ENCODE measurements at places on chromosomes 5 and 9.

- DNase-seq: no peak
These were observed 42.2 kb downstream of the ERP44 start for GRCh38 chr9:100056561-100056960.

GRCh38 chr5:87954121-87954520, 314.5 kb downstream of the TMEM161B start:
- DNase-seq: no peak

DNA sequence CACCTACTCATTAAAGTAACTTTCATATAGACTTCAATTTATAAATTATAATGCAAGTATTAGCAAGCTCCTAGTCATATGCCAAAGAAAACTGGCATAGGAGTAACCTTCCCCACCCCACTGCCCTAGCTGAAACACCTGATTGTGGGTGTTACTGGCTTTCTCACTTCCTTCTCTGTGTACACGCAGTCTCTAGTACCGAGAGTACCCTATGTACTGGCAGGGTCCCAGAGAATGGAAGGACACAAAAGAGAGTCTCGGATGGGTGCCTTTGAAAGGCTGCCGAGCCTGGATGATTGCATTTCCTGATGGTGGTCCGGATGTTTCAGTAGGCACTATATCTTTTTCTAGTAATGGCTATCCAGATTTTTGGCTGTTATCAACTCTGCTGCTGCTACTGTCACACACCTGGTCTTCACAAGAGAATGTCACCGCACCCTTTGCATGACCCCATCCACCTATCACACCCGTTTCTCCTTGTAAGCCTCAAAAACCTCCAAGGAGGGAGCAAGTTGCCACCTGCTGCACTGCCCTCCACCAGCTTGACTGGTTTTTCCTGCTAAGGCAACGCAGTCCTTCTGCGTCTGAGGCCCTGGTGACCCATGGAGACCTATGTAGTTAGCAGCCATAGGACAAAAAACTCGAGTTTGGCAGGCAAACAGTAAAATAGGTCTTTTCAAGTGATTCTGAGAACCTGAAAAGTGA, 53.8 kb upstream of the CLINT1 start:
- DNase-seq: no peak

DNA sequence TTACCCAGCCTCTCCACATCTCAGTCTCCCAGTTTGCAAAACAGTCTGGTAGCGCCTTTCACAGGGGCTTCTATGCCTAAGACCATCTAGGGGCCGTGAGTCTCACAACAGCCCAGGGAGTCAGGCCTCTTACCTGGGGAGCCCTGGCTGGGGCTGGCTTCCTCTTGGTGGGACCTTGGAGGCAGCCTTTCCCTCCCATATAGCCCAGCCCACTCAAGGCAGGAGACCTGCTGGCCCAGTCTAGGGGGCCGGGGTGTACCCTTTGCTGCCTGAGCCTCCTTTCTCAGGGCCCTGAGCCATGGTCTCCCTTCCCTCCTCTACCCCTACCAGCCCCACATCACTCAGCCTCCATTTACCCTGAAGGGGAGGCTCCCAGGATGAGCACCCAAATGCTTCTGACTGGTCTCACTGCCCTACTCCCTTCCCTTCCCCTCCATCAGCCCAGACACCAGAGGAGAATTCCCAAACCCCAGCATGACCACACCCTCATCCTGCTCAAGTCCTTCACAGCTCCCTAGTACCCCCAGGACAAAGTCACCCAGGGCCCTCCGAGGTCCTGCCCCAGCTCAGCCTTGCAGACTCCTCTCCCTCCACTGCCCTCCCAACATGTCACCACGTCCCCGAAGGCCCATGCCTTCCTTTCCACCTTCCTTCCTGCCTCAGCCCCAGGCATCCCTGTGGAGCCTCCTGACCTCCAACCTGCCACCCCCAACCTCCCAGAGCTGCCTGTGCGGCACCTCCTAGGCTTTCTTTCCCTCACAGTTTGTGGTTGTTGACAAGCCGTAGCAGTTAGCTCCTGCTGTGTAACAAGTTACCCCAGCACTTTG, 55.3 kb downstream of the BARX1 start:
- no peak for DNase-seq

DNA sequence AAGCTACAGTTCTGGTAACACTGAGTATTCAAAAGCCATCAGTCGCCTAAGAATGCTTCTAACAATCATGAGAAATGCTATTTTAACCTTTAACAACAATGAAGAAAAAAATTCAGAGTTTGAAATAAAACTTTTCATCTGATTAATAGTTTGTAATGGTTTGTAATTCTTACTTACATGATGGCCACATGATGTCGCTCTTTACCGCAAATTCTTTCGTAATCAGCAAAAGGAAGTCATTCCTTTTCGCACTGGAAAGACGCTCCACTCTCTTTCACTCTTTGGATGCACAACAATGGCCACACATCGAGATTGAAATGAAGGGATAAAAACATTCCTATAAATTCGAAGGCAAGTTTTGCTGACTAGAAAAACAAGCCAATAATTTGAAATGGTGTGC, at the start of gene PCDHA7:
TSS of gene PCDHA7 (plus strand) at position 277 of the 400 bp plus-strand sequence. CDS start at position 392, 115 bp downstream.
- DNase-seq: no peak

GRCh38 chr9:87862536-87863268, 20.0 kb upstream of the SPATA31E1 start:
- no peak for DNase-seq

GRCh38 chr5:176830995-176831423, 20.6 kb downstream of the UNC5A start:
- no peak for DNase-seq

DNA sequence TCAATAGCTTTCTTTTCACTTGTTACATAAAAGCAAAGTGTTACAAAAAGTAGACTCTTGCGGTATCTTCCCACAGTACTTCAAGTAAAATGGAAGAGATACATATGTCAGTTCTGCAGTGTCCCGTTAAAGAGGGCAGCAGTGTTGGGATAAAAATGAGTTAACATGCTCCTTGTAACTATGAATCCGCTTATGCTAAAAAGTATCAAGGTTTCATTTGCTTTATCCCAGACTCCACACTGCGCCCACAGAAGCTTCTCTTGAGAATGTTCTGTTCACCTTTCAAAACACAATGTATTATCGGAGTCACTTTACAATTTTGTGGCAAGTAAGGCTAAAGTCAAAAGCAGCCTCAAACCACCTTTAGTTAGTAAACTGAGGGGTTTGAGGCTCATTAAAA, 790 bp downstream of the PTAR1 start:
- no peak for DNase-seq

DNA sequence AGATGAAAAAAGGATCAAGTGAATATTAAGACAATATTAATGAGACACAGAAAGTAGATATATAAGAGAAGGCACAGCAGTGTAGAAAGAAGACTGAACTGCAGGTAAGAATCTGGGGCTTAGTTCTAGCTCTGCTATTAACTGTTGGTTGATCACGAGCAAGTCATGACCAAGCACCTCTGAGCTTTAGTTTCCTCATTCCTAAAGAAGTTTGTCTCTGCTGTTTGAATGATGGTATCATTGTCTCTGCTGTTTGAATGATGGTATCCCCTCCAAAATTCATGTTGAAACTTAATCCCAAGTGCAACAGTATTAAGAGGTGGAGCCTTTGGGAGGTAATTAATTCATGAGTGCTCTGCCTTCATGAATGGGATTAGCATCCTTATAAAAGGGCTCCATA, 2.5 kb upstream of the NME5 start:
- no peak for DNase-seq

DNA sequence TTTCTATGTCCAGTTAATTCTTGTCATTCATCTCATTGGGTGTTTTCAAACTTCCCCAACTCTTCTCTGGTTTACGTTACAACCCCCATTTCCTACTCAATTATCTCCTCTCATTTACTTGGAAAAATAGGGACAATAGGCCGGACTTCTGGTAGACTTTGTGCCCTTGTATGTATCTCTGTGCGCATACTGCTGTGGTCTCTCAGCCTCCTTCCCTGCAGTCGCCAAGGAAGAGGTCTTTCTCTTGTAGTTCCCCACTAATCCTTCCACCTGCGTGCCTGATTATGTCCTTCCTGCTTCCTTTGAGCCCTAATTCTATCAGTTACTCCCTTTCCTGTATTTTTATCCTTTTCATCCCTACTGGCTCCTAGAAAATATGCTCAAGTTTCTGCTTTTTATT, 176.3 kb downstream of the GDNF start:
- DNase-seq: no peak

DNA sequence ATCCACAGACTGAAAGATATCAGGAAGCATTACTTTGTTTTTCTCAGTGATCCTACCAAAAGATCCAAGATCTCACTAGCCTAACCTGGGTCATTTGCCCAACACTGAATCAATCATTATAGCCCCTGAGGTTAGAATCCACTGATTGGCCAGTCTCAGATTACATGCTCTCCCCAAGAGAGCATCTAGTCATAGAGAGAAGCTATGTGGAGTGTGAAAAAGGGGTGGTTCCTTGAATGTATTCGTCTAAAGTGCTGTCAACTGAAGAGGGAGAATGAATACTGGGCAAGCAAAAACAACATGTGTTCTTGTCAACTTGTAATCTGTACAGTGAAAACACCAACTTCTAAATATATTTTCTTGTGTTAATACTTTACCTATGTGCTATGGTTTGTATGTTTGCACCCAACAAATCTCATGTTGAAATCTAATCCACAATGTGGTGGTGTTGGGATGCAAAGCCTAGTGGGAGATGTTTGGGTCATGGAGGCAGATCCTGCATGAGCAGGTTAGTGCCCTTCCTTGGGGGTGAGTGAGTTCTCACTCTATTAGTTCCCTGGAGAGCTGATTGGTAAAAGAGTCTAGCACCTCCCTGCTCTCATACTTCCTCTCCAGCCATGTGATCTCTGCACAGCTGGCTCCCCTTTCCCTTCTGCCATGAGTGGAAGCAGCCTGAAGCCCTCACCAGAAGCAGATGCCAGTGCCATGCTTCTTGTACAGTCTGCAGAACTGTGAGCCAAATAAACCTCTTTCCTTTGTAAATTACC, 60.3 kb upstream of the PJA2 start:
- DNase-seq: no peak

DNA sequence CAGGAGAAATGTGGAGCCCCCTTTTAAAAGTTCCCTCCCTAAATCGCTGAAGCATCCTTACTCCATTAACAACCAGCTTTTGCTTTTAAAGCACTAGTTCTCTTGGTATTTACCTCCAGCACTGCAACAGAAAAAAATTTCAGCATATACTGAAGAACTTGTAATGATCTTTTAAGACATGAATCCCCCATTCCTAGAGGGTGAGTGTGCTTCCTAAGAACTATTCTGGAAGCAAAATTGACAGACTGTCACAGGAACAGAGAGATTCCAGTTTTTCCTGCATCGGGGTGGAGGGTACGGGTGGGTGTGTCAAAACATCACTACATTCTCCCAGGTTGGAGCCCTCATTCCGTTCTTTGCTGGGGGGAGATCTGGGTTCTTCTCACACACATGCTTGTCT, 151.9 kb downstream of the EBF1 start:
- no peak for DNase-seq

GRCh38 chr9:122402403-122402871, 31.6 kb downstream of the PTGS1 start:
- DNase-seq: no peak

- no peak for DNase-seq
These were observed 45.6 kb upstream of the RUFY1 start for GRCh38 chr5:179504600-179505396.

- no peak for DNase-seq
These were observed 71.9 kb downstream of the UBAP1 start for GRCh38 chr9:34250721-34251120.

DNA sequence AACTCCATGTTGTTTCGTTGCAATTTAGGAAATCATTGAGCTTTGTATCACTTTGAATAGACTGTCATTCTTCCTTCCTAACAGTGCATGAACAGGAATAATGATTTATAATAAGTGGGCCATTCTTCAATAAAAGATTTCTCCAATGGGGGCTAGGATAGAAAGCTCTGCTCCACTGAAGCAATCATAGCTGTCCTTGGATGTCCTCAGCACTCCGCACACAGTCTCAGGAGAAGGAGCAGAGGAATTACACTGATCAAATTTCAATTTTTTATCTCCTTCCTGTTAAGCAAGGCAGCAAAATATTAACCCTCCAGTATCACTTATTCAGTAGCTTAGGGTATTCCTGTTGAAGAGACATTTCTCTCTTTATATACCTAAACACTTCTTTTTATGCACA, 532.7 kb upstream of the ST8SIA4 start:
- DNase-seq: no peak

DNA sequence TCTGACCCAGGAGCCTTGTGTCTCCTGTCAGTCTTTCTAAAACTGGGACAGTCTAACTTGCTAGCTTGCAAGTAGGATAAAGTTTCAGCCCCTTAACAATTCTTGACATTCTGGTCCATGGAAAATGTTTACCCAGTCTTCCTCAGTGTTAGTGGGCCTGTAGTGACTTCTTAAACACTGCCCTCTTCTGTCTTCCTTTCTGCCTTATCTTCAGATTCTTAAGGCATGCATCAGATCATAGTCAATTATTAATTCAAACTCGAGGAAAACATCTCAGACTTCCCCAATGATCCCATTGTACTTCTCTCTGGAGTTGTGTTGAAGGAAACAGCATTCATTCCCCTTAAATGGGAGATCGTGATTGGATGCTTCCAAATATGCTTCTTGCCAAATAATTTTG, 1199.8 kb downstream of the DTWD2 start:
- no peak for DNase-seq

GRCh38 chr5:171771856-171772255, 13.8 kb upstream of the SMIM23 start:
- no peak for DNase-seq

DNA sequence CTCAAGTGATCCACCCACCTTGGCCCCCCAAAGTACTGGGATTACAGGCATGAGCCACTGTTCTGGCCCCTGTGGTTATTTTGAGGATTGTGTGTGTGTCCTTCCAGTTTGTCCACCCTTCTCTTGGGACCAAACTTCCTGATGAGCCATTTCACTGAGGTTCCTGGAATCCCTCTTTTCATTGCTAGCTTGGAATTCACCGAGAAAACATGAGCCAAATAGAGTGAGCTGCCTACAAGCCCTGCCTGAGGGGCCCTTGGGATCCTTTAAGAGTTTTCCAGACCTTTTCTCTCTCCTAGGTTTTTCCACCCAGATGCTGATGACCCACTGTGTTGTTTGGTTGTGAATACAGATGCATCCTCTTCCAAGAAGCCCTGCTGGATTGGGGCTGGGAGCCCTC, 13.2 kb upstream of the KIF12 start:
- DNase-seq: no peak

DNA sequence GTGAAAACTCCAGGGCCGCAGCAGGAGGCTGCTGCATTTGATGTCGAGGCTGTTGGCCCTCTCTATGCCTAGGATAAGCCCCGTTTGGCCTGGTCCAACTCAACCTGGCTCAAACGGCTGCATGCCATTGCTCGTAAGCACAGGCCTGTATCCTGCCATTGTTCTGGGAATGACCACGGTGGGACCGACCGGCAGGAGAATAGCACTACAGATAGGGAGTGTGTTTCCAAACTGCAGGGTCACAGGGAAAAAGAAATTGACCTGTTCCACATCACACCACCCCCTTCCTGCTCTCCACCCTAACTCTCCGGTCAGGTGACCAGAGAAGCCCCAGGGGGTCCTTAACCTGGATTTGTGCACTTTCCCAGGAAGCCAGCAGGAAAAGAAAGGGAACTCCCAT, 278.7 kb upstream of the KLF4 start:
- DNase-seq: no peak

DNA sequence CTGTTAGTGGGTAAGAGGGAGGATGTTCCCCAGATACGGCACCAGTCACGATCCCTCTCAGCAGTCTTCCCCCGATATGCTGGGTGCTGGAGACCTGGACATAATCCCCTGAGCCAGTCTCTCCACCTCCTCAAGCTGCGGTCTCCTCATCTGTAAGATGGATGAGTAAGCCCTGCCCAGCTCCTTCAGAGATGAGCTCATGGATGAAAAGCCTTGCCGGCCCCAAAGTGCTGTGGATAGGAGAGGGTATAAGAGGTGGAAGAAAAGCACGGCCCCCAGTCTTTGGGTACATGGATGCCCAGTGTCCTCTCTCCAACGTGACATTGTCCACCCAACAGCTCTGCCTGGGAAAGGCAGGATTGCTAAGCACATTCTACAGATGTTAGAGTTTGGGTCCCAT, 4.5 kb downstream of the CAMK2A start:
- DNase-seq: no peak

Measured in activated CD4-positive, CD25-positive, alpha-beta regulatory T cell (primary cell).